ENCODE measurements at places on chromosomes 2 and 18.

GRCh38 chr2:37794717-37795116 is 123.3 kb upstream of the CDC42EP3 start:
- no peak for DNase-seq

DNA sequence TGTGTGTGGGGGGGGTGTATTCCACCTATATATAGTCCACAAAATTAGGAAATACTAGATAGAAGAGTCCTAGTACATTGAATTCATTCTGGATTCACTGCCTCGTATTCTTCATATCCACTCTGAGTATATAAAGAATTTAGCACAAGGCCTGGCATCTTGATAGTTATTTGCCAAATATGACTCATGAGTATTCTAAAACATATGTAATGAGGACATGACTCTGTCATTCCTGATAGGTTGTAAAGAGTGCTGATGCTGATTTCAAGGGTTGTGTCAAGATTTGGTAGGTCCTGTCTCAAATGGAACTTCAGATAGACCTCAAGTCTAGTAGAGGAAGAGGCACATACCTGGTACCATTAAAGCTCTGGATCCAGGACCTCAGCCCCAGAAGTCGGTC is 173.4 kb upstream of the BOD1L2 start:
- DNase-seq: no peak

DNA sequence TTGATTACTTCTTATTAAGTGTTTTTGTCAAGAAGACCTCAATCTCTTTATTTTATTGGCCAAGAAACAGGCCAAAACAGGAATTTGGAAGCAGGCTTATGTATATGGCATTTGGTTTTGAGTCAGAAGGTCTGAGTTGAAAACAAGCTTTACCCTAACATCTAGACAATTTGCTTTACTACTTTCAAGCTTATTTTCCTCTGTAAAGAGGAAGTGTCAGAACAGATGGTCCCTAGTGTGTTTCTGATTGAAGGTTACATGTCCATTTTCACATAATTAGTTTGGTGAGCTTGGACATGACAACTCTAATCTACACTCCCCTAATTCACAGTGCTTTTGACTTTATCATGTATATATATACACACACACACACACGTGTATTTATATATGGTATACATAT is 19.8 kb upstream of the MAP4K4 start:
- no peak for DNase-seq

GRCh38 chr2:96089356-96090195 is 26.8 kb downstream of the ADRA2B start:
- DNase-seq: peak; percentile 24

DNA sequence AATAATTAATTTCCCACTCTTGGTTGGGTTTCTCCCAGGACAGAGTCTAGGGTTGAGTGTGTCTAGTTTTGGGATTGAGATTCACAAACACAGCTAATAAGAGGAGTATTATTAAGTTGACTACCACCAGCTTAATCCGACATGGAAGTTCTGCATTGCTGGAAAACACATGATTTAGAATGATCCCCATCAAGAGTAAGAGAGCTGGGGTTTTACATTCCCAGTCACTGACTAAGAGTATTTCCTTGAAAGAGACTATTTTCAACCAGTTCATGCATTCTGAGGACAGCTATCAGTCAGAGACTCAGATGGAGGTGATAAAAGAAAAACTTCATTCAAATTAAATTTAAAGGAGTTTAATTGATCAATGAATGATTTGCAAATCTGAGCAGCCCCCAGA is 334.6 kb upstream of the LRATD1 start:
- no peak for DNase-seq

DNA sequence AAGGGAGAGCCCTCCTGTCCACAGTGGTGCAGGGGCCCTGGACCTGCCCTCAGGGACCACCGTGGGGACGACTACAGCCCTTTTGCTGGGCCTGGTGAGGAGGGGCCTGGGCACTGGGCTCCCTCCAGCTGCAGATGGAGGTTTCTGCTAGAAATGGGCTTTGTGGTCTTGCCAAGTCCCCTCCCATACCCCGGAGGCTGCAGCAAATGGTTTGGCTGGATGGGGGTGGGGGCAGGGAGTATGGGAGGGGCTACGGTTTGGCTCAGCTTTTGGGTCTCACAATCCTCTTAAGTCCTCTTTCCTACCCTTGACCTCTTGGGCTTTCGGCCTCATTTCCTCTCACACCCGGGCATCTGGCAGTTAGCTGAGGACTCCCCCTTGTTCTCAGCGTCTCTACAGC is 21.7 kb downstream of the TET3 start:
- peak; percentile 40 for DNase-seq

DNA sequence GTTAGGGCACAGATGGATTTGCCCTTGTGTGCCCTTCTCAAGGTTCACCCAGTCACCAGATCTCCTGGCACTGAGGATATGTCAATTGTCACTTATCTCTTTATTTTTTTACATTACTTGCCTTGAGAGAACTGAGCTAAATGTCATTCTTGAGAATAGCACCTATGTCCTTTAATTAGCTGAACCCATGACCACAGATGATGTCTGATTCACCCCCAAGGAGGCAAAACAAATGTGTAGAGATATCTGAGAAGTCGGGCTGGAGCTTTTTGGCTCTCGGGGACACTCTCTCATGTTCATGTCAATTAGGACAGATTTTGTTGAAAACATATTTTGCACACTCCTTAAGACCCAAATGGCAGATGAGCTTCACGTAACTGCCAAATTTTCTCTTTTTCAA is 171.4 kb upstream of the LRRTM1 start:
- DNase-seq: no peak

- no peak for DNase-seq
These were observed 9.7 kb upstream of the IL1RN start for GRCh38 chr2:113117541-113118262.

DNA sequence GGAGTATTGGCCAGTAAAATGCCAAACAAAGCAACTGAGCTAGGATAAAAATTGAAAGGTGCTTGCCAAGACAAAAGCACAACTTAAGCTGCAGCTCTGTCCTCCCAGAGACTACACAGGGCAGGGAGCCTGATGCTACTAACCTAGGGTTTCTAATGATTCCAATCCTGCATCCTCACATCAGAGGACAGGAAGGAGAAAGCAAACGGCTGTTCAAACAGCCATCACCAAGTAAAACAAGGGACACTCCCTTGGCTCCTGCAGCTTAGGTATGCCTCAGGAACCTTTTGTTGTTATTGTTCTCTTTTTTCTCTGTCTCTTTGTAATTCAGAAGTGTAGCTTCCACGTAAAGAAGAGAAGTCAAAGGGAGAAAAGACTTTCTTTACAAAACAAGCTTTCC is 99.5 kb downstream of the TCF4 start:
- DNase-seq: no peak

GRCh38 chr2:240834377-240834975 is 14.5 kb upstream of the KIF1A start:
- DNase-seq: no peak

- no peak for DNase-seq
These were observed 1064.3 kb upstream of the CDH2 start for GRCh38 chr18:29241199-29241598.

- peak; percentile 64 for DNase-seq
These were observed 36.6 kb downstream of the POMC start for GRCh38 chr2:25131567-25132298.

GRCh38 chr2:118865106-118865505 is 17.7 kb upstream of the EN1 start:
- DNase-seq: no peak

DNA sequence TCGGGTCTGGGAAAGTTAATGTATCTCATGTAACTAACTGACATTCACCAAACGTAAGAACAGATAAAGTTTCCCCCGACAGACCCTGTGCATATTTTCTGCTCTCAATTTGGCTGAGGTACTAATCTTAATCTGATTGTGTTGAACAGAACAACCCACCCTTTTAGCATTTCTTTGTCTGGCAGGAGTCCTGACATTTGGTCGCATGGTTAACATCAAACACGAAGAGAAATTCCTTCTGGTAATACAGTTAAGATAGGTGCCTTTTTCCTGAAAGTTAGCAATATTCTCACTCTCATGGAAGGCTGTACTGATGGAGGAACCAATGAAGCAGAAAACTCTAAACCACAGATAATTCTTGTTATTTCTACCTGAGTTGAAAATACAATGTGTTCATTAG is 520.8 kb downstream of the PARD3B start:
- no peak for DNase-seq

DNA sequence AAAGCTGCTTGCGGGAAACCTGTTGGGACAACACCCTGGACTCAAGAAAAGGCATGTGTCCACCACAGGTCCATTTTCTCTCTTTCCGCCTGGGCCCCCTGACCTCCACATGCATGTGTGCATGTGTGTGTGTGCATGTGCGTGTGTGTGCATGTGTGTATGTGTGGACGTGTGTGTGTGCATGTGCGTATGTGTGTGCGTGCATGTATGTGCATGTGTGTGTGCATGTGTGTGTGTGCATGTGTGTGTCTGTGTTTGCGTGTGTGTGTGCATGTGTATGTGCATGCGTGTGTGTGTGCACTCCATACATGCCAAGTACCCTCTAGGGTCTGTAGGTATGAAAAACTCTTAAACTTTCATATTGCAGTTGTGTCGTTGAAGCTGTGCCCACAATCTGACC is 16.3 kb downstream of the CAPN14 start:
- DNase-seq: no peak

Measured in activated CD8-positive, alpha-beta memory T cell treated with anti-CD3 and anti-CD28 coated beads for 24 hours (primary cell).